ENCODE measurements at places on chromosomes 5 and 9. TPM values are rescaled to one million over a fixed set of nuclear protein-coding genes. Genes with fewer than 3 reads are reported as not detected.

The ADCY2 gene
- 1.0 TPM for polyA plus RNA-seq

DNA sequence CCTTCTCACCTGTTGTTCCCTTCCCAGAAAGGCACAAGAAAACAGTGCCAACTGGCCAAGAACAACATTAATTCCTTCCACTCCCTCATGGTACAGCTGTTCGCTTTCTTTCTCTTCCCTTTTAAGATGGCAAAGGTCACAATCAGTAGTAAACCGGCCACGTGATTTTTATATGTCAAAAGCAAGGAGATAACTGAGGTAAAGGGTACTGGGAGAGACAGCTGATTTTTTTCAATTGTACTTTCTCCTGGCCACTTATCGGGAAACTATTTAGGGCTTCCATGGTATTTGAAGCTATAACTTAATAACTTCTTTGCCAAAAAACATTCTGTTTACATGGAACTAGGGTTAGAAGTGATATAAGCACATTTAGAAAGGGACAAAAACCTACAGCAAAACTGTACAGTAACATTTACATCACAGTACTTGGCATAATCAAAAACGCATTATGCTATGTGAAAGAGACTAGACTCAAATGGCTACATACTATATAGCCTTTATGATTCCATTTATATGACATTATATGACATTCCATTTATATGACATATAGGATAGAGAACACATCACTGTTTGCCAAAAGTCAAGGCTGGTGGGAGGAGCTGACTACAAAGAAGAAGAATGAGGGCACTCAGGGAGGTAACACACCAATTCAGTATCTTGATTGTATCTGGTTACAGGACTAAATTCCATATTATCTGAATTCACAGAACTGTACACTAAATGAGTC, 24.8 kb downstream of the PLPP1 start:
- no peak for DNase-seq

The NPM1 gene
- polyA plus RNA-seq: 2,207 TPM

- no peak for DNase-seq
Observed at GRCh38 chr5:57795203-57795602, 312.6 kb upstream of the ACTBL2 start.

DNA sequence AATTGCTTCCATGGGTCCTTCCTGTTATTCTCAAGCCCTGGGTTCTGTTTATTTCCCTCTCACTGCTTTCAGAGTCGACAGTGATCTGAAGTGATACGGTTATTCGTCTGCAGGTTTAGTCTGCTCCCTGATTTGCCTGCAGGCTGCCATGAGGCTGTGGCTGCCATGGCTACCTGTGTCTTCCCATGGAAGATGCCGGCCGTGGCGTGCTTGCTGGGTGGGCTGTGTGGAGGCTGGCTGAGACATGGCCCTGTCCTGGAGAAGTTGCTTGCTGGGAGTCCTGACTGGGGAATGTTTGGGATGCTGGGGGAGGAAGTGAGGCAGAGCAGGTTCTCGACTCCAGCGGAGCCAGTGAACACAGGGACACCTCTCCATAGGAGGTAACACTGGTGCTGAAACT, 104.1 kb upstream of the TBC1D2 start:
- DNase-seq: no peak

DNA sequence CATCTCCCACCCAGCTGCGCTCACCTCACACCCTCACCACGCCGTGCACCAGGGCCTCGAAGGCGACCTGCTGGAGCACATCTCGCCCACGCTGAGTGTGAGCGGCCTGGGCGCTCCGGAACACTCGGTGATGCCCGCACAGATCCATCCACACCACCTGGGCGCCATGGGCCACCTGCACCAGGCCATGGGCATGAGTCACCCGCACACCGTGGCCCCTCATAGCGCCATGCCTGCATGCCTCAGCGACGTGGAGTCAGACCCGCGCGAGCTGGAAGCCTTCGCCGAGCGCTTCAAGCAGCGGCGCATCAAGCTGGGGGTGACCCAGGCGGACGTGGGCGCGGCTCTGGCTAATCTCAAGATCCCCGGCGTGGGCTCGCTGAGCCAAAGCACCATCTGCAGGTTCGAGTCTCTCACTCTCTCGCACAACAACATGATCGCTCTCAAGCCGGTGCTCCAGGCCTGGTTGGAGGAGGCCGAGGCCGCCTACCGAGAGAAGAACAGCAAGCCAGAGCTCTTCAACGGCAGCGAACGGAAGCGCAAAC, 1.1 kb downstream of the POU4F3 start:
- DNase-seq: no peak

DNA sequence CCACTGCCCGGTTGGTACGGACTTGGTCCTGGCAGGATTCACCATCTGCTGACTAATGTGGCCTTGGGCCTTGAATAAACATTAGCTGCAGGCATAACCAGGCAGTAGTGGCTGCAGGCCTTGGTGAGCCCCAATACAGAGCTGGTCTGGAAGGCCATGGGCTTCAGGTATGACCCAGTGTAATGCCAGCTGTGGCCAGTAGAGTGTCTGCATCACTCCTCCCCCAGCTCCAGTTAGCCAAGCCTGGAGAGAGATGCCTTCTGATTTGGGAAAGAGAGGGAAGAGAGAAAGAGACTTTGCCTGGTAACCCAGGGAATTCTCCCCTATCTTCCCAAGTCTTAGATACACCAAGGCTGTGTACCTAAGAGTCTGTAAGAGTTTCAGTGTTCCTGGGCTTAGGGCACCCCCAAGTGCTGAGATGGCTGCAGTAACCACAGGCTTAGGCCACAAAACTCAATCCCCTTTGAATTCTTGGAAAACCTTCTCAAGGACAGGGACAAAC, 5.6 kb upstream of the C5 start:
- DNase-seq: no peak

GRCh38 chr5:85990998-85991397, 626.7 kb upstream of the COX7C start:
- DNase-seq: no peak

GRCh38 chr9:122477346-122477745, 380 bp downstream of the OR1J1 start:
- DNase-seq: no peak

DNA sequence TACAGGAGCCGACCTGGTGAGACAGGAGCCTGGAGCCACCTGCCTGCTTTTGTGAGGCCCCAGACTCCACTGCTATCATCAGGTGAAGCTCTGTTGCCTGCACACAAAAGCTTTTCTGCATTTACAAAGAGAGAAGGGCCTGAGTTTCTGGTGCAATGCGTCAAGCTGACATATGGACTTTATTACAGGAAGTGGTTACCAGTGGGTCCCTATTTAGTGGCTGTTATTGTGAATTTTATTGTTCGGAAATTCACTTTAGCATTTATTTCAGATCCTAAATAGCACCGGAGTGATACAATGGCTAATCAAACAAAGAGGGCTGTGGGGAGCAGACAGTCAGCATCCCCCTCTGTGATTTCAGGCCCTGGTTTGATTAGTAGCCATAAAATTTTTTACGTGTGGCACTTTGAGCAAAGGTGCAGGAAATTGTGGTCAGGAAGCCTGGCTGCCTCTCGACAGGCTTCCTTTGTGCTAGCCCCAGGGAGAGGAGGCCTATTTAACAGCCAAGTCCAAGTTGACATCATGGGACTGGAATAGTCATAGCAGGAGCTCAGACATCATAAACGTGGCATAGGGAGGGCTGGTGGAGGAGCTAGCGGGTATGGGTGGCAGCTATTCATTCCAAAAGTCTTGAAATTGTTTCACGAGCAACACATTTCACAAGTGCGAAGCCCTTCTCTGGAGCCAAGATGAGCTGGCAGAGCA, 8.4 kb downstream of the TGFBI start:
- DNase-seq: no peak

The LRRC26 gene
- 0.05 TPM for polyA plus RNA-seq

DNA sequence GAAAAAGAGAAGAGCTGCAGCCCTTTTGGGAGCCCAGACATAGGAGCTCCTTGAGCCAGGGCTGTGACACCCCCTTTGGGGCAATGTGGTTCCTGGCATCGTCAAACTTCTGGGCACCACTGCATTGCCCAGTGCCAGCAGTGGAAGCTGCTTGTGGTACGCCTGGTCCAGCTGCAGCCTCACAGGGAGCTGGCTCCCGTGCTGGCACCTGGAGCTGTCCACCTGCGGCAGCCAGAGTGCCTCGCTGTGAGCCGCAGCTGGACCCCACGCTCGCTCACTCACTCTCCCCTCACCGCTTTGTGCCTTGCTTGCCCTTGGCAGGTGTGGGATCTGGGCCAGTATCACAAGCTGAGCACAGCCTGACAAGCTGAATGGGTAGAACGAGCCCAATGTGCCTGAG, 1150.8 kb upstream of the CDH6 start:
- DNase-seq: no peak

The IL9 gene
- polyA plus RNA-seq: 2.7 TPM

- peak; percentile 55 for DNase-seq
Observed at GRCh38 chr9:99231711-99232110, 9.6 kb downstream of the SEC61B start.

GRCh38 chr5:133995883-133996563, 8.8 kb downstream of the VDAC1 start:
- DNase-seq: no peak

DNA sequence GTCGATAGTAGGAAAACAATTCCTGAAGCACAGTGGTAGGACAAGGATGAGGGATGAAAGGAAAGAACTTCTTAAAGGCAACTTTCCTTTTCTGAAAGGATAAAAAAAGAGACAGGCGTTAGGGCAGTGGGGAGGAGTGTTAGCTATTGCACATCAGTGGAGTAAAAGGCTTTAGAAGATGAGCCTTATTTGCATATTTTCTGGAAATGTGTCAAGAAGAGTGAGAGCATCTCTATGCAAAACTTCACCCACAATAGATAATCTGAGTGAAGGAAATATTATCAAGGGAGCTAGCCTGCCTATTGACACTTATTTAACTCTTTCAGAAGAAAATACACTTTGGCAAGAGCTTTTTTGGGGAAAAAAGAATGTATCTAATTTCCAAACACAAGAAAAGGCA, 151.6 kb downstream of the MACIR start:
- no peak for DNase-seq

- DNase-seq: no peak
Observed at GRCh38 chr9:126412905-126413304, 86.3 kb downstream of the MVB12B start.

GRCh38 chr9:92057226-92057625, 58.0 kb downstream of the SPTLC1 start:
- DNase-seq: no peak

GRCh38 chr5:62284946-62285891, 20.8 kb upstream of the KIF2A start:
- DNase-seq: no peak

The LHX6 gene
- polyA plus RNA-seq: 1.1 TPM

DNA sequence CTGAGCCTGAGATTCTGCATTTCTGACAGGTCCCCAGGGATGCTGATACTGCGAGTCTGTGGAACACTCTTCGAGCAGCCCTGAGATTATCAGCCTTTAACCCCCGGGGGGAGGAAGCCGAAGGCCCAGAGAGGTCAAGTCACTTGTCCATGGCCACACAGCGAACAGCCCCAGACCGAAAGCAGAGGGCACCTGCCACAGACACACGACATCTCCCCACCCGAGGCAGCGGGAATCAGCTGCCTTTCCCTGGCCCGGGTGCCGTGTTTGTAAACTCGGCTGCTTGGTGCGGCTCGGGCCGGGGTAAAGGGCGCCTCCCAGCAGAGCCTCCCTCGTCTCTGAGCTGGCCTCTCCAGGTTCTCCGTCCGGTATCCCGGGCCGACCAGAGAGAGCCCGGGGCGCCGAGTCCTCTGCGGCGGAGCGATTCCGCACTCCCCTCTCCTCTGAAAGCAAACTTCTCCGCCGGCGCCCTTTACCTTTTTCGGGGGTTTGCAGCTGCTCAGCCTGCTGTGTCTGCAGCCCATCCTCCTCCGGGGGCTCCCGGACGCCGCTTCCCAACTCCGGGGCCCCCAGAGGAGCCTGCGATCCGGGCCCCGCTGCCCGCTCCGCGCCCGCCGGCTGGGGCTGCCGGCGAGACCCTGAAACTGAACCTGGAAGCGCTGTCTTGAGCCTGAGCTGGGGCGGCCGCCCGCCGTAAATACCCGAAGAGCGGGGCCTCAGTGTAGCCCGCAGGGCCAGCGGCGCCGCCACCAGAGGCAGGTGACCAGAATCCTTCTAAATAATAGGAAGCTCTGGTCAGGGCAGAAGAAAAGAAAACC, at the start of gene CCDC69:
CCDC69 (minus strand) TSS at position 646 of the 818 bp plus-strand sequence; CDS start at position 524, 122 bp downstream.
- no peak for DNase-seq

- no peak for DNase-seq
Observed at GRCh38 chr9:135240871-135241311, 153.4 kb downstream of the OLFM1 start.

DNA sequence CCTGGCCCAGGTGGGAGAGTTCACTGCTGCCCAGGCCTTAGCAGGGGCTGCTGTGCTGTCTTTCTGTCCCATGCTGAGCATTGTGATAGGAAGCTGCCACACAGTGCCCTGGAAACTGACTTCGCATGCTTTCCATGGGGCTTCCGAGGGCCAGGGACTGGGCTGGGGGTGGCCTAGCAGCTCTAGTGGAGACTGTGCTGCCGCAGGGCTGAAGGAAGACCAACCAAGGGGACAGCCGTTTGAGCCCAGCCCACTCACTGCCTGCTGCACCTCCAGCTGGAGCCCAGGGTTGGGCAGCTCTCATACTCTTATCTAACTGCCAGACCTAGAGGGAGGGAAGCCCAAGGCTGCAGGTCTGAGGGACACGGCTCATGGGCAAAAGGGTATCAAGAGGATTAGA, 79.2 kb downstream of the RGS3 start:
- no peak for DNase-seq
